ENCODE measurements at places on chromosomes 4 and X.

GRCh38 chr4:95540227-95540626 is 8.5 kb downstream of the UNC5C start:
- DNase-seq, result no peak

- no peak for DNase-seq
These were observed 10.0 kb downstream of the HPRT1 start for GRCh38 chrX:134470013-134470412.

- no peak for DNase-seq
These were observed 672.9 kb downstream of the ADGRL3 start for GRCh38 chr4:61872983-61873382.

GRCh38 chrX:31499109-31499508 is 427.3 kb upstream of the FTHL17 start:
- DNase-seq, result no peak

DNA sequence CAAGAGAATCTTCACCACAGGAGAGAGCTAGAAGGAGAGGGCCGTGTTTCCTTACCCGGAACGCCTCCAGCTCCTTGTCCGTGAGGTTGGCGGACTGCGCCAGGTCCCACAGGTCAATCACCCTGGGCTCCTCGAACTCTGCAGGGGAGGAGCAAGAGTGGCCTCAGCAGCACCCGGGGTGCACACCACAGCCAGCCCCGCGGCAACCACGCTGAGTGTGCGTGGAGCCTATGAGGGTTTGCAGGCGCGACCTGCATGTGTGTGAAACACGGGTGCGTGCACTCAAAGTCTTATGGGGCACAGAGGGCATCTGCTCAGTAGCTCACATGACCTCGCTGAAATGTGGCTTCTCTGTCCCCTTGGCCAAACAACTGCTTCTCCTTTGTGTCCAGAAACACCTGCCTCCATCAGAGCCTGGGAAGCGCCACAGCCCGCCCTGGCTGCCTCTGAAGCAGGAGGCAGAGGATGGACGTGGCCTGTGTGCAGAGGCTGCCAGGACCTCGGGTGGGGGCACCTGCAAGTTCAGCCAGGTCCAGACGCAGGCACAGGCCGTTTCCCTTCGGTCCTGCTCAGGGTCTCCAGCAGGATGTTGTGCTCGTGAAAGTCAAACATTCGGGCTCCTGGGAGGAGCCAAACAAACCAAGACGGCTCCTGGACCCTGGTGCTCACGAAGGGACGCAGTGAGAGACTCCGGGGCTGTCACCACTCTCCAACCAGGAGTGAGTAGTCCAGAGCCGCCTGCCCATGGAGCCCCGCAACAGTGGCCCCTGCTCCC is 16.0 kb downstream of the LRPAP1 start:
- no peak for DNase-seq

- DNase-seq, result no peak
These were observed 127.3 kb upstream of the NKX1-1 start for GRCh38 chr4:1533501-1534064.

GRCh38 chr4:57424232-57424897 is 314.2 kb upstream of the IGFBP7 start:
- DNase-seq, result peak; percentile 67

DNA sequence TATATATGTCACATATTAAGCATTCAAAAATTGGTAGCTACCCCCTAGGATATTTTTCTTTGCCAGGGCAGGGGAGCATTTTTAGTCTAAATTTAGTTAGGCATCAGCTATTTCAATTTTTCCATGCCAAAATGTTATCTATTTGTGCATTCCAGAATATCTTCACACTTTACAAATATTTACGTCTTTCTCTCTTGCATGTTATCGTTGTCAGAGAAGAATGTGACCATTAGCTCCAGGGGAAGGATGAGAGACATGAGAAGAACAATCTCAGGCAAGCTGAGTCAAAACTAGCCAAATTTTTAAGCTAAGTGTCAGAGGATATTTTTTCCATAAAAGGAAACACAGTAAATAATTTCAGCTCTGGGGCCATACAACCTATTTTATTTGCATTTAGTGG is 885.0 kb upstream of the EPHA5 start:
- no peak for DNase-seq

- peak; percentile 67 for DNase-seq
These were observed 73.4 kb upstream of the TTC29 start for GRCh38 chr4:147019091-147019490.

GRCh38 chr4:10182446-10183424 is 66.1 kb upstream of the WDR1 start:
- no peak for DNase-seq

- DNase-seq, result no peak
These were observed 1140.2 kb downstream of the FAM133A start for GRCh38 chrX:94814216-94814615.

DNA sequence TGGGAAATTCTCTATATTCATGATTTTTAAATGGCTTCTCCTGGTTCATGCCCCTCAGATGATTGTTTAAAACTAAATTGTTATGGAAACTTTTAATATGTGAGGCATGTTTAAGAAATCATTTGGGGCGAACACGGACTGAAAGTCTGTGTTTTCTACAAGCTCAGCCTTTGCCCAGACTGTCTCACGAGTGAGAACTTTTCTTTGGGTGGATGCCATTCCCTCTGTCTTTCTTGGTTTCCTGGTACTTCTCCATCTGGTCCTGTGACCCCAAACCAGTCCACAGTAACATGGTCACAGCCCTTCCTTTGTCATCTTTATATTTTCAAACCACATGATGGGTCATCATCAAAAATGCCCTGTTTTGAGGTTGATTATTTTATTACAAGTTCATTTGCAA is 186.6 kb upstream of the GNPDA2 start:
- DNase-seq, result no peak

- no peak for DNase-seq
These were observed 30.2 kb upstream of the CCNG2 start for GRCh38 chr4:77126809-77127208.

GRCh38 chrX:39654183-39654925 is 443.4 kb downstream of the BCOR start:
- DNase-seq, result no peak

DNA sequence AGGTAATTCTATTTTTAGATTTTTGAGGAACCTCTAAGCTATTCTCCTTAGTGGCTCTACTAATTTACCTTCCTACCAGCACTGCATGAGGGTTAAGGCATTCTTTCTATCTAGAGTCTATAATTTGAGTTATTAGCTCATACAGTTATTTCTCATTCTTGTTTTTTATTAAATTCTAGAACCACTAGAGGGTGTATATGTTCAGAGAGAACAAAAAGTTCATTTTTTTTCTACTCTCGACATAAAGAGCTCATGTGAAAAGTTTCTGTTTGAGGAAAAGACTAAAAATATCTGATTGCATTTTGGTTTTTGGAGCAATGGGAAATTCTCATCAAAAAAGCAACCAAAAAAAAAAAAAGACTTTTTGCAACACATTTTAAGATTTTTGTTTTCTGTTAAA is 57.0 kb upstream of the LRAT start:
- no peak for DNase-seq

DNA sequence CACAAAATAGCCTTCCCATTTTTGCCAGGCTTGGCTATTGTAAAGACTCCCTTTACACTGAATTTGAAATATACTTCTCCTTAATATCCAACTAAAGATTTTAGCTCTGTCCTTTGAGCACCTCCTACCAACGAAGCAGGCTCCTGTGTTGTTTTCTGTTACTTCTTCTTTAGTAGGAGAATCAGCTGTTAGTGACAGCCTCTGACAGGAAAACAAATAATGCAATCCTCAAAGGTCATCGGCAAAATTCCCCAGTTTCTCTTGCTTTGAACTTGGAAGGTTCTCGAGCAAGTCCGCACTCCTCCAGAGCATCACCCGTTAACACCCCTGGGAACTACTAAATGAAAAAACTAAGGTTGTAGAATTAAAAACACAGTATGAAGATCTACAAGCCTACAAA is 66.9 kb downstream of the MANBA start:
- no peak for DNase-seq

- no peak for DNase-seq
These were observed 16.6 kb downstream of the PGRMC1 start for GRCh38 chrX:119252716-119253115.

GRCh38 chr4:64022560-64022959 is 386.7 kb downstream of the TECRL start:
- no peak for DNase-seq

GRCh38 chr4:52234561-52235440 is 183.7 kb downstream of the SPATA18 start:
- peak; percentile 56 for DNase-seq
